ENCODE measurements at places on chromosomes 5 and 9.

- no peak for DNase-seq
Observed at GRCh38 chr5:151028717-151029116, 8.3 kb downstream of the GPX3 start.

GRCh38 chr9:70795841-70796240 is 325.6 kb downstream of the TRPM3 start:
- DNase-seq: no peak

GRCh38 chr5:68015381-68016302 is 199.9 kb upstream of the PIK3R1 start:
- no peak for DNase-seq

GRCh38 chr5:135839566-135839965 is 5.1 kb downstream of the SLC25A48 start:
- no peak for DNase-seq

DNA sequence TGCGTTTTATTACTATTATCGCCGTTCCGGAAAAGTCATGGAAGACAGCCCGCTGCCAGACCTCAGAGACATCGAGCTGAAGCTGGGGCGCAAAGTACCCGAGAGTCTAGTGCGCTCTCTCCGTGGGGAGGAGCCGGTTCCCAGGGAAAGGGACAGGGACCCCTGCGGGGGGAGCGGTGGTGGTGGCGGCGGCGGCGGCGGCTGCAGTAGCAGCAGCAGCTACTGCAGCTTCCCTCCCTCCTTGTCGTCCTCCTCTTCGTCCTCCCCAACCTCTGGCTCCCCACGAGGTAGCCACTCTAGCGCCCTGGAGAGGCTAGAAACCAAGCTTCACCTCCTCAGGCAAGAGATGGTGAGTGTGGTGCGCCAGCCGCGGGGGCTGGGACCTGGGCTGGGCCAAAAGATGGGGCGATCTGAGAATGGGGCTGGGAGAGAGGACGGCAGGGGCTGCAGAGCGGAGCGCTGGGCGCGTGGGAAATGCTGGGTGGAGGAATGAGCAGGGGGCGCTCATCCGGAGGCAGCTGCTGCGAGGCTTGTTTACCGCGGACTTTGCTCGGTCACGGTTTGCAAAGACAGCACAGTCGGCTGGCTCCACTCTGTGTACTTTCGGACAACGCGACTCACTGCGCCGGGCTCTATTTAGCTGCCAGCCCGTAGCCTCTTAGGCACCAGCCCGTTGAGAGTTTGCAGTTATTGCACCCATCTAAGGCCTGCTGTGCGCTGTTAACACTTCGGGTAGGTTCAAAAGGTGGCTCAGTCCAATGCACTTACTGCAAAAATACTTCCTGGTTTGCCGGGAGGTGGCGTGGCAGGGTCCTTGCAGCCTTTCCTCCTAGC is 1.1 kb downstream of the LURAP1L start:
- peak; percentile 55 for DNase-seq

GRCh38 chr5:96875791-96876291 is 459 bp upstream of the ERAP2 start:
- no peak for DNase-seq

DNA sequence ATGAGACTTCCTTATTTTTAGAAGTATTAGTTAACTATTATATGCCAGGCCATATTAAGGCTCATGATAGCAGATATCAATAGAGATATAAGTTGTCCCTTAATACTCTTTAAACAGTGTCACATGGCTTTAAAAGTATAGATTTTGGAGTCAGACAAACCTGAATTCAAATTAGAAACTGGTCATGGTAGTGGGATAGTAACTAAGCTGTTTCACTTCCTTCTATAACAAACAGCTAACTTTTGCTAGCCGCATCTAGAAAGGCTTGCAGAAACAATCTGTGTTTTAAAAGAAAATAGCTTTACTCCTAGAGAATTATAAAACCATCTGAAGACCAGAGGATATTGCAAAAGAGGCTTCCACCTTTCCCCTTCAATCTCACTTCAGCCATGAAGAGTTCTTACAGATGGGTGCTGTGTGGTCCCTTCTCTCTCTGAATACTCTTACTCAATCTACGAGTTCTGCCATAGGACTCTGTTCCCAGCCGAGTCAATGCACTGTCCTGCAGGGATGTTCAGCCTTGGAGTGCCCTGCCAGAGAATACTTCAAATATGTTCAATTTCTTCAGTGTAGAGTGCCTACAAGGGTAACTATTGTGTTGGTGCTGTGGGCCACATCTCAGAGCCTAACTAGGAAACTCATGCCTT is 810.2 kb downstream of the EFNA5 start:
- no peak for DNase-seq

DNA sequence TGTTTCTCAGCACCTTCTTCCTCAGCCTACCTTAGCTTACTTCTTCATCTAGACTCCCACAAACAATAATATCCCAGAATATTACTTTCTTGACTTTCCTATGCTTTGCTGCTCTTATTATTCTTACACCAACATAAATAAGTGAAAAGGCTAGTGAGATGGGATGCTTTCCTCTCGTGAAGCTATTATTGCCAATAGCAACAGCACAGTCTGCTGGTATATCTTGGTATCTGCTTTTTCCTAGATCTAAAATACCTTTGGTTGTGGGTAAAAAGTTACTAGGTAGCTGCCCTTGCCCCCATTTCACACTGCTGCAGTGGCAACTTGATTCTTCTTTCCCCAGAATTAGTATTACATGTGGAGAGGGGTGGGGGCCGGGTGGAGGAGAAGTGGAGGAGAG is 26.1 kb upstream of the GLIPR2 start:
- no peak for DNase-seq

- DNase-seq: no peak
Observed at GRCh38 chr9:91163773-91164471, 197.8 kb downstream of the AUH start.

GRCh38 chr5:154767576-154767975 is 12.4 kb downstream of the LARP1 start:
- no peak for DNase-seq

All from AG09309 (cell line).